ENCODE measurements at places on chromosomes 7 and 10.

GRCh38 chr7:137985897-137986251 lies 16.0 kb downstream of the CREB3L2 start:
- no peak for DNase-seq

DNA sequence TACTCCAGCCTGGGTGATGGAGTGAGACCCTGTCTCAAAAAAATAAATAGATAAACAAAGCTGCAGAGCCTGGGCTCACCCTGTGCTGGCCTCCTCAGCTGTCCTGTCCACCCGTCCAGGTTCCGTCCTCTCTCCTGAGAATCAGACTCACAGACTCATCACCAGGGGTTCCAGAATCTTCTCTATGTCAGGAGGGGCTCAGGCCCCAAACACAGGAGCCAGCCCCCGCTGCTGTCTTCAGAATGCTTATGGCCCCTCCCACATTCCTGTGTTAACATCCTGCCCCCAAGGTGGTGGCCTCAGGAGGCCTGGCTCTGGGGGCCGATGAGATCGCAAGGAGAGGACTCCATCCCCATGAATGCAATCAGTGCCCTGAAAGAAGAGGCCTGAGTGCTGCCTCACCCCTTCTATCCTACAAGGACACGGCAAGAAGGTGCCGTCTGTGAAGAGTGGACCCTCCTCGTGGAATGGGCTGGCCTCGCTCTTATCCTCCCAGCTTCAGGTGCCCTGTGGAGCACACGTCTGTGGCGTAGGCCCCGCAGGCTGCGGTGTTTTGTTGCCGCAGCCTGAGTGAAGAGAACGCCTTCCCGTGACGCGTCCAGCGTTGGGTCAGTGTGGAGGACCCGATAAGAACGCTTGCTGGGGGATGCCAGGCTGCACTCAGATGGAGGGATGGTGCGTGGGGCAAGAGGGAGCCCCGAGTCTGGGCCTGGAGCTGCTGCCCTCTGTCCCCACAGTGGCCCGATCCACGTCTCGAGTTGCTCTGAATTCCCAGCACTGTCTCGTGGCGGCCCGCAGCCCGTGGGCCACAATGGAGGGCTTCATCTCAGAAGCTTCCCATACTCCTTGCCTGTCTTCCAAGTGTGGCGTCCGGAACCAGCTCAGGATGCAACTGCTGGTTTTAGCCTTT lies 77.1 kb downstream of the INPP5A start:
- peak; percentile 36 for DNase-seq

DNA sequence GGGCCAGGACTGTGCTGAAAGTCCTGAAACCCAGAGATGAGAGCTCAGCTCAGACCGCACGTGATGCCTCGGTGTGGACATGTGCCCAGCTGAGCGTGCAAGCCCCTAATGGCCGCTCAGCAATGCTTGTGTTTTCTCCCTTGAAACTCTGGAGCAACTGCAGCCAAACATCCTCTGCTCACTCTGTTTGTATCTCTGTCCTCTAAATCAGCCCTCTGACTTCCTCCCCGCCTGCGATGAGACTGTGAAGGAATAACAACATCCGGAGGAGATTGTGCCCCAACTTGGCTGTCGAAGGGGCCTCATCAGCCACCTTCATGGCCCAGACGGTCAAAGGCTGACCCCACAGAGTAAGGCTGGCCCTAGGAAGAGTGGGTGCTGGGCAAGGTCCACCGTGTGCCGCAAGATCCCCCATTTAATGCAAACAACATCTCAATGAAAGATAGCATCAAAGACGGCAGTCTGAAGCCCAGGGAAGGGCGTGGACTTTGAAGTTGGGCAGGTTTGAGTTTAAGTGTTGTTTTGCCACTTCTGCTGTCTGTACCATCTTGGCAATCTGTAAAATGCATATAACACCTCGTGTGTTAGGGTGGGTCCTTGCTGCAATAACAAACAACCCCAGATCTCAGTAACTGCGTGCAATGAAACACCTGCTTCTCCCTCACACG lies 39.9 kb downstream of the CALML3 start:
- DNase-seq: no peak

- DNase-seq: no peak
Measured at GRCh38 chr7:49564379-49564714, 209.1 kb upstream of the VWC2 start.

DNA sequence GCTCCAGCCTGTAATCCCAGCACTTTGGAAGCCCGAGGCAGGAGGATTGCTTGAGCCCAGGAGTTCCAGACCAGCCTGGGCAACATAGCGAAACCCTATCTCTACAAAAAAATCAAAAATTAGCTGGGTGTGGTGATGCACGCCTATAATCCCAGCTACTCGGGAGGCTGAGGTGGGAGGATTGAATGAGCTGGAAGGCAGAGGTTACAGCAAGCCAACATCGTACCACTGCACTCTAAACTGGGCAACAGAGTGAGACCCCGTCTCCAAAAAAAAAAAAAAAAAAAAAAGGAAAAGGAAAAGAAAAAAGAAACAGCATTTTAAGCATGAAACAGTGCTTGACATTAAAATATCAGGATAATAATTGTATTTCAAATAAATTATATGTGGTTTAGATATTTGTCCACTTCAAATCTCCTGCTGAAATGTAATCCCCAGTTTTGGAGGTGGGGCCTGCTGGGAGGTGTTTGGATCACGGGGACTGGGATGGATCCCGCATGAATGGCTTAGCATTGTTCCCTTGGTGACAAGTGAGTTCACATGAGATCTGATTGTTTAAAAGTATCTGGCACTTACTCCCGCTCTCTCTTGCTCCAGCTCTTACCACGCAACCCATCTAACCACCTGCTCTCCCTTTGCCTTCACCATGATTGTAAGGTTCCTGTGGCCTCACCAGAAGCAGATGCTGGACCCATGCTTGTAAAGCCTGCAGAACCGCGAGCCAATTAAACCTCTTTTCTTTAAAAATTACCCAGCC lies 103.4 kb downstream of the SRPK2 start:
- no peak for DNase-seq

GRCh38 chr7:135964791-135965190 lies 12.4 kb downstream of the MTPN start:
- no peak for DNase-seq

GRCh38 chr10:28305553-28305952 lies 2.7 kb upstream of the MPP7 start:
- no peak for DNase-seq

DNA sequence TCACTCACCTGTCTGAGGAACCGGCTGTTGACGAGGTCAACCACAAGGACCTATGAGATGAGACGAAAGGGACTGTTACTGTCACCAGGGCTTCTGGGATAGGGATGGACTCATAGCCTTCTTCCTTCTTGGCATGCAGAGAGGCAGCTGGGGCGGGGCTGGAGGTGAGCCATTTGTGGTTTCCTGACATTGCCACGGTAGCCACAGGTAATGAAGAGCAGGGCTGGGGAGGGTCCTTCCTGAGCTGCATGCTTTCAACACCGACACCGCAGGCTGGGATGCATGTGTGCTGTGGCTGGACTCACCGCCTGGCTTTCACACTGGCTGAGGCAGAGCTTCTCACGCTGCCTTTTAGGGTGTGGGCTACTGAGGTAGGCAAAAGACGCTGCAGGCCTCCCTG lies 46.4 kb upstream of the MKRN1 start:
- no peak for DNase-seq

Data from SJSA1 (cell line).